Activated CD4-positive, alpha-beta T cell treated with anti-CD3 and anti-CD28 coated beads, Interleukin-2, amount 10 ng/mL, durations not matched to agents 7 days and 5 days (primary cell): ENCODE measurements at places on chromosomes 3 and 15. TPM values are rescaled to one million over a fixed set of nuclear protein-coding genes. Genes with fewer than 3 reads are reported as not detected.
A peak's percentile ranks its signal among the peaks of the same experiment; 100 is the strongest.

DNA sequence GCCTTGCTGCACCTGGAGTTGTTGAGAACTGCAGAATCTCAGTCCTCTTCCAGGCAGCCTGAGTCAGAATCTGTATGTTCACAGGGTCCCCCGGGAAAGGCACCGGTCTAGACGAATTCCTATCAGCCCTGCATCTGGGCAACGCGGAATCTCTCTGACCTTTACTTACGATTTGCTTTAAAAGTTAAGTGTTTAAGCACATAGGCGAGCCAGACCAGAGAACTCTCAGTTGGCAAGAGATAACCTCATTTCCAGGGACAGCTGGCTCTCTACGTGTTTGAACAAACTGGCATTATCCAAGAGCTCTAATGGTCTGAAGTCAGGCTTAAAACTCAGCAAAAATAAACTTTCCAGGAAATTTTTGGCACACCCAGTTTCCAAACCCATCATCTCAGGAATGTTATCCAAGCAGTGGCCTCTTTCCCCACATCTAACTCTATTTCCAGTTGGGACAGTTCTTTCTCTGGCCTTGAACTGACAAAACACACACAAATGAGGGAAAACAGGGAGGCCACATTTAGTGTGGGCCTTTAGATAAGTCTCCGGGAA, 53.4 kb downstream of the HES1 start:
- H3K4me3 ChIP-seq, result no peak overlapping the region
- H3K36me3 ChIP-seq, result no peaks in the 10 kb centered on the region
- H3K4me1 ChIP-seq, result peaks cover 10% of the 10 kb centered on the region
- H3K27ac ChIP-seq, result no peak overlapping the region

DNA sequence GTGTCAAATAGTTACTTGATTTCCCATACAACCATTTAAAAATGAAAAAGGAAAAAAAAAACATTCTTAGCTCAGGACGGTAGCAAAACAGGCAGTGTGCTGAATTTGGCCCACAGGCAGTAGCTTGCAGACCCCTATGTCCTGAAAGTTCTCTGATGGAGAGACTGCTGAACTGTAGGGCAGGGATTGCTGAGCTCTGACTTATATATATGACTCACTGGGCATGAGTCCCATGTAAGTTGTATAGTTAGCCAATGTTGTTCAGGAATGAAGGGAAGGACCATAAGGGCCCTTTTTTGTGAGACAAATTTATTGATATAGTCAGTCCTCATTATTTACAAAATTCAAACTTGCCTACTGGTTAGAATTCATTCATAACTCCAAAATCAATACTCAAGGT, 36.9 kb upstream of the FRMD4B start:
- H3K4me1 ChIP-seq, result no peaks in the 10 kb centered on the region
- H3K27me3 ChIP-seq, result no peaks in the 10 kb centered on the region
- H3K4me3 ChIP-seq, result no peak overlapping the region
- no peaks in the 10 kb centered on the region for H3K36me3 ChIP-seq
- DNase-seq, result no peak
- no peak overlapping the region for H3K27ac ChIP-seq

The GOLGA8G gene
- total RNA-seq, result not detected

GRCh38 chr15:82398785-82399184, 30.8 kb upstream of the GOLGA6L9 start:
- no peaks in the 10 kb centered on the region for H3K27me3 ChIP-seq
- H3K36me3 ChIP-seq, result no peaks in the 10 kb centered on the region
- no peak for DNase-seq
- no peak overlapping the region for H3K27ac ChIP-seq

DNA sequence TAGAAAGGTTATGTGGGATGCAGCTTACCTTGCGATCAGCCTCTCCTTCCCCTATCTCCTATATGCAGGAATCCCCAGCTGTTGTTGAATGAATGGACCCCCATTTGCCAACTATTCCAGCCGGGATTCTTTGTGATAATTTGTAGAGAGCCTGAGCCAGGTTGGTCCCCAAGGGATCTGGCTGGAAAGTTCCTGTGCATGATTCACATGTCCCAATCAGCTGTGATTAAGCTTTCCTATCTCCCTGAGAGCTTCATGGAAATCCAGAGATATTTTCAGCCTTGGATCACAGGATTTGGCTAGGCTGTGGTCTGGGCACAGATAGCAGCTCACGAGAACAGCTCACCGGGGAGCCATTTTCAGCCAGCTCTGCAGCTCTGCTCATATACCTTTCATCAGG, 76.7 kb downstream of the ARNT2 start:
- H3K36me3 ChIP-seq, result no peaks in the 10 kb centered on the region
- H3K4me1 ChIP-seq, result no peaks in the 10 kb centered on the region
- DNase-seq, result no peak
- no peaks in the 10 kb centered on the region for H3K27me3 ChIP-seq
- no peak overlapping the region for H3K27ac ChIP-seq

DNA sequence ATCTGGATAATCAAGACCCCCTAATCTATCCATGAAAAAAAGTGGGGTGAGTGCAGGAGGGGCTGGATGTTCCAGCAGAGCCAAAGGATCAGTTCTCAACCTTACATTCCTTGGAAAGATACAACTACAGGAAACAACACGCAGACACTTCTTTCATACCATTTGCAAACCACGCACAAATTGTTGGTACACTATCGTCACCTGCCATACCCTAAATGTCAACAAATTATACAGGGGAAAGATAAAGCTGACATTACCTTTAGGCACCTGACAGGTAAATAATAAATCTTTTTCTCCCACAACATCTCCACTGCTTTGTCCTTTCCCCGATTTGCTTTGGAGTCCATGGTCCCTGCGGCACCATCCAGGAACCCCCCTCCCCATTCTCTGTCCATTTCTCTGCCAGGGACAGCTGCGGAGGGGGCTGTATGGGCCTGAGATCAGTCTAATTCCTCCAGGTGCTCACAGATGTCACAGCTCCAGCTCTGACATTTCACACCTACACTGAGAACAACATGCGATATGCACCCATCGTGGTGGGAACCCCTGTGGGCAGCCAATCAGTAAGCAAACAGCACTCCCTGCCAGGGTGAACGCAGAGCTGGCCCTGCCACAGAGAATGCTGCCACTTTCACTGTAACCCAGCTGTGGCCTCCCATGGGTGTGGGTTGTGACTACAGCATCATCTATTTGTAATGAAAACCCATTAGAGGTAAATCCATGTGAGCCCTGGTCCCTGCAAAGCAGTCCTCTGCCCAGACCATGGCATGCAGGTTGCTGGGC, 37.7 kb upstream of the BCL2L10 start:
- DNase-seq, result no peak
- no peaks in the 10 kb centered on the region for H3K27me3 ChIP-seq
- peaks cover 25% of the 10 kb centered on the region for H3K36me3 ChIP-seq
- no peak overlapping the region for H3K4me3 ChIP-seq
- H3K4me1 ChIP-seq, result peaks cover 2% of the 10 kb centered on the region

- no peaks in the 10 kb centered on the region for H3K27me3 ChIP-seq
- no peak overlapping the region for H3K27ac ChIP-seq
- H3K36me3 ChIP-seq, result no peaks in the 10 kb centered on the region
- H3K4me3 ChIP-seq, result no peak overlapping the region
- DNase-seq, result no peak
- no peaks in the 10 kb centered on the region for H3K4me1 ChIP-seq
These were observed 867.1 kb downstream of the NAALADL2 start for GRCh38 chr3:175726228-175726627.

- H3K4me1 ChIP-seq, result peaks cover 52% of the 10 kb centered on the region
- peaks cover 39% of the 10 kb centered on the region for H3K36me3 ChIP-seq
- DNase-seq, result no peak
- no peak overlapping the region for H3K27ac ChIP-seq
These were observed 31.3 kb upstream of the EBLN2 start for GRCh38 chr3:73030073-73030597.

DNA sequence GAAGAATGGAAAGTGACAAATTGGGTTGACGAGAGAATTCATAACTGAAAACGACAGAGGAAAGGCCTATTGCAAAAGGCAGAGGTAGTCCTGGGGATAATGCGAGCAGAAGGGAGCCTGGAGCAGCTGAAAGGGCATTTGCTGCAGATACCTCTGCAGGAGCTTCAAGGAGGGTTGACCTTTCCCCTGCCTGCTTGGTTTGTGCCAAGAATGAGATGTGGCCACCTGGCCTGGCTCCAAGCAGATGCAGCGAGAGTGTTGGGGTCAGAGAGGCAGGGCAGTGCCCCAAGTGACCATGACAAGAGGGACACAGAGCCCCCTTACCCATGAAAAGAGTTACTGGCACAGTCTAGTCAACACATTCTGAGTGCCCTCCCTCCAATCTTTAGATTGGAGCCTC, 43.5 kb downstream of the SLC41A3 start:
- H3K4me3 ChIP-seq, result no peak overlapping the region
- no peaks in the 10 kb centered on the region for H3K27me3 ChIP-seq
- no peak overlapping the region for H3K27ac ChIP-seq

GRCh38 chr3:178457511-178457910, 78.7 kb upstream of the KCNMB2 start:
- no peaks in the 10 kb centered on the region for H3K4me1 ChIP-seq
- no peak for DNase-seq
- H3K36me3 ChIP-seq, result no peaks in the 10 kb centered on the region
- H3K4me3 ChIP-seq, result no peak overlapping the region

DNA sequence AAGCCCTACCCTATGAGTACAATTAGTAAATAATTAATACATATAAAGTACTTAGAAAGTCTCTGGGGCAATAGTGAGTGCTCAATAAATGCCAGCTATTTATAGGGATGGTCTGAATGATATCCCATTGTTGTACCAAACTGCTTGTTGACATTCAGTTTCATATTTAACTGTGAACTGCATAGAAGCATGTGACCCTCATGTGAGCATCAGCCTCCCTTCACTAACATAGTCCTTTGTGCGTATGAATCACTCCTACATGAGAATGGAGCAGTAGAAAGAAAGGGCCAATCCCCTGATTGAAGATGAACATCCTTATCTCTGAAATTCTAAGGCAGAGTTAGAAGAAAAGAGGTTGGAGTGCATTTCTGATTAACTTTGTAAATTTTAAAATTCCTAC, 68.7 kb upstream of the ATP10A start:
- H3K4me1 ChIP-seq, result peaks cover 7% of the 10 kb centered on the region
- peaks cover 13% of the 10 kb centered on the region for H3K27me3 ChIP-seq
- no peak overlapping the region for H3K27ac ChIP-seq
- H3K4me3 ChIP-seq, result no peak overlapping the region

DNA sequence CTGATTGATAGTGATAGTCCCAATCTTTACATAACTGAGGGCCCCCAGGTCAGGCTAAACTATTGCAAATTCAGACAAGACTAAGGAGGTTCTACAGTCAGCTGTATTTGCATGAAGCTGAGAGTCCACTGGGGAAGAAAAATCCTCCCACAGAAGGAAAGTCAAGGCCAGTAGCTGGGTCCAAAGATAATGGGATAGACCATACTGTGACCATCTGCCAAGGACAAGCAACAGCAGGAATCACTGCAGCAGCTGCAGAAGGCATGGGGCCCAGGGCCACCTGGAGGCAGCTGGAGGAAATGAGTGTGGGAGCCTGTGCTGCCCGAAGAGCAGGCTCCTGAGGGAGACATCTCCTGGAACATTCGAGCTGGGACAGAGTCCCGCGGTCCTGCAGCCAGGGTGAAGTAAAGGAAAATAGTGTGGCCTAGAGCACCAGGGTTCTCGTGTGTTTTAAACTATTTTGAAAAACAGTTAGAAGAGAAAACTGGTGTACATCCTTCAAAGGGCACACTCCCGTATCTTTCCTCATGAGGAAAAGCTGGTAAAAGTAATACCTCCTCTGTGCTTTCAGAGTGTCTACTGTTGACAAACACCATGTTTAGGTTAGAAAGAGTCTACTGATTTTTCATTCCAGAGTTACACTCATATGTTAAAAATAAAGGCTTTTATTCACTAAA, 13.2 kb upstream of the TMEM212 start:
- H3K36me3 ChIP-seq, result no peaks in the 10 kb centered on the region
- H3K4me3 ChIP-seq, result no peak overlapping the region
- H3K27ac ChIP-seq, result no peak overlapping the region
- peaks cover 2% of the 10 kb centered on the region for H3K4me1 ChIP-seq

The FBXW12 gene
- total RNA-seq, result not detected

- no peak for DNase-seq
- no peaks in the 10 kb centered on the region for H3K27me3 ChIP-seq
- H3K36me3 ChIP-seq, result peaks cover 79% of the 10 kb centered on the region
- peak overlapping the region; percentile 72 for H3K27ac ChIP-seq
- peaks cover 7% of the 10 kb centered on the region for H3K4me1 ChIP-seq
These were observed 34.1 kb downstream of the TSPAN3 start for GRCh38 chr15:77036537-77037387.

DNA sequence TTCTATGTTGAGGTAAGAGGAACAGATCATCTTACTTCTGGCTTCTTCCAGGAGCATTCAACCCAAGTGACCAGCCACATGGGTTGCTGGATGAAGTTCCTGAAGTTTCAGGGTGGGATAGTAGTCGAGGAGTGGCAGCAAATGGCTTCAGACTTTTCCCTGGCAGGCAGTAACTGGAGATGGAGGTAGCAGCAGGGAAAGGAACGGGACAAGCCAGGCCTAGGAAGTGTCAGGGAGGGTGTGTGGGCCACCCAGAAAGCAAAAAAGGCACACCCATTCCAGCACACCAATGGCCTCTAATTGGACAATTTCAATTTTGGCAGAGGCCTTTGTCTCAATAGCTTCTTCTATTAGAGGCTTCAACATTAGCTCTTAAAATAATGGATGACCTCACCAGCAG, 498.6 kb upstream of the ATP11B start:
- no peaks in the 10 kb centered on the region for H3K36me3 ChIP-seq
- no peaks in the 10 kb centered on the region for H3K4me1 ChIP-seq
- H3K4me3 ChIP-seq, result no peak overlapping the region
- no peaks in the 10 kb centered on the region for H3K27me3 ChIP-seq
- no peak for DNase-seq

DNA sequence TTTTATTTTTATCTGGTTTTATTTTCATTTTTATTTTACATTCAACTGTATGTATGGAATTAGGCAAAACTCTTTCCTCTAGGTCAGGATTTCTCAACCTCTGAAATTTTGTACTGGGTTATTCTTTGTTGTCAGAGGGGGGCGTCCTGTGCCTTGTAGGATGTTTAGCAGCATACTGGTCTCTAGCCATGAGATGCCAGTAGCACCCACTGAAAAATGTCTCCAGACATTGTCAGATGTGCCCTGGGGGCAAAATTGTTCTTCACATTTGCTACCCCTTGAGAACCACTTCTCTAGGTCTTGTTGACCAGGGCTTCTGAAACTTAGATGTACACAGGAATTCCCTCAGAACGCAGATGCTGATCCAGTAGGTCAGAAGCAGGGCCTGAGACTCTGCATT, 5.4 kb downstream of the CHRNA5 start:
- peaks cover 19% of the 10 kb centered on the region for H3K27me3 ChIP-seq
- peaks cover 12% of the 10 kb centered on the region for H3K4me1 ChIP-seq
- H3K27ac ChIP-seq, result no peak overlapping the region

The P2RY14 gene
- 0.27 TPM for total RNA-seq

The TTC21A gene
- 3.8 TPM for total RNA-seq

The STAC gene
- 0.15 TPM for total RNA-seq

The IQCF5 gene
- not detected for total RNA-seq

The PARP9 gene
- 172 TPM for total RNA-seq

- no peak overlapping the region for H3K4me3 ChIP-seq
- no peak for DNase-seq
- peaks cover 4% of the 10 kb centered on the region for H3K4me1 ChIP-seq
- no peak overlapping the region for H3K27ac ChIP-seq
- no peaks in the 10 kb centered on the region for H3K36me3 ChIP-seq
These were observed 47.7 kb upstream of the INSYN1 start for GRCh38 chr15:73800662-73801345.

- H3K4me3 ChIP-seq, result no peak overlapping the region
- no peaks in the 10 kb centered on the region for H3K36me3 ChIP-seq
- H3K27ac ChIP-seq, result no peak overlapping the region
- H3K27me3 ChIP-seq, result peaks cover 3% of the 10 kb centered on the region
These were observed 12.5 kb downstream of the ARPP21 start for GRCh38 chr3:35651851-35652250.

The CLEC3B gene
- total RNA-seq, result 0.37 TPM
